ENCODE measurements at places on chromosomes 5 and 9. TPM values are rescaled to one million over a fixed set of nuclear protein-coding genes. Genes with fewer than 3 reads are reported as not detected.

APBA1 gene
- 2.8 TPM for total RNA-seq

IL33 gene
- 29.6 TPM for total RNA-seq

TNFSF15 gene
- 0.08 TPM for total RNA-seq

OR13C4 gene
- not detected for total RNA-seq

IL9 gene
- not detected for total RNA-seq

GPRIN1 gene
- total RNA-seq = 0.41 TPM

KCNMB1 gene
- 0.76 TPM for total RNA-seq

CMBL gene
- 46.2 TPM for total RNA-seq

MED22 gene
- 20.8 TPM for total RNA-seq

TMEM174 gene
- total RNA-seq = not detected

C9orf153 gene
- not detected for total RNA-seq
